ENCODE measurements at places on chromosomes 16 and 17.

GRCh38 chr17:17693253-17694168 is 12.3 kb downstream of the RAI1 start:
- DNase-seq = peak; percentile 78

DNA sequence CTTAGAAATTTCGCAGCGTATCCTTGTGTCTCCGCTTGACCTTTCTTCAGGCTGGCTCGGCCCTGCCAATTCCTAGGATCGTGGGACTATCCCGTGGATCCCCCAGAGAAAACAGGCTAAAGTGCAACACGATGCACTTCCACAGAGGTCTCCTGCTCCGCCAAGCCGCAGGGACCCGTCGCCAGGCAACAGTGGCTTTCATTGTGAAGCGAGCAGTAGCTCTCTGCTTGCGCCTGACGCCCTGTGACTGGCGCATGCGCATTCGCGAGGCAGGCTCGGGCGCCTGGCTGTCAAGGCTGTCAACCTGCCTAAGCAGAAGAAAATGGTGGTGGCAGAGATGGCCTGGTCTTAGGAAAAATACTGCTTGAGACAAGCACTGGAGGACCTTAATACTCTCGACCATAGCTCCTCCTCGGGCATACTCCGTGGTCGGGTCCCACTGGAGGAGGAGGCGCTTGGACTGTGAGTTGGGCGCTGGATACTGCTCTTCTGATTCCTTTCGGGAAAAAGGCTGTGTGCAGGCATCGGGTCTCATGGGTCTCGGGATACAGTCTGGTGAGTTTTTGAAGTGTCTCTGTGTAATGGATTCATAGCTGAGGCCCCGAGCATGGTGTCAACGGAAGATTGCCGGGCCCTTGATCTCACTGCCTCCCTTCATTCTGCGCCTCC is 2336.1 kb downstream of the TP53TG3F start:
- no peak for DNase-seq

DNA sequence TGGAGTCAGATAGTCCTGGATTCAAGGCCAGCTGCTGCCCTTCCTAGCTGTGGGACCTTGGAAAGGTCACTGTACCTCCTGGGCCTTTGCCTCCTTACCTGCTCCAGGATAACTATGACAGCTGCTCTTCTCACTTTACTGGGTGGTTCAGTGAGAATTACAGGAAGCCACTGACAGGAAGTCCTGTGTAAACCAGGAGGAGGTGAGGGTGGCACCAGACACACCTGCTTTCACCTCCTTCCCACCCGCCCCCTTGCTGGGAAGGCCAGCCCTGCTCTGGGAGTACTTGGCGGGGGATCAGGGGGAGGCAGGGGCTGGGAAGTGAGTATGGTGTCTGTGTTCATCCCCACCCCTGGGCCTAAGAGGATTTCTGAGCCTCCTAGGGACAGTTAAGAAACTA is 42.6 kb downstream of the CPNE2 start:
- no peak for DNase-seq

- no peak for DNase-seq
These were observed 1.2 kb downstream of the CAMKK1 start for GRCh38 chr17:3891626-3892094.

GRCh38 chr16:53944025-53944424 is 240.1 kb downstream of the FTO start:
- DNase-seq = no peak

- DNase-seq = peak; percentile 85
These were observed at the start of gene B3GNT9 for GRCh38 chr16:67150833-67151396. Gene B3GNT9, minus strand, starts transcription at chr16:67150998. Its CDS starts 513 bp downstream, at chr16:67150485.

DNA sequence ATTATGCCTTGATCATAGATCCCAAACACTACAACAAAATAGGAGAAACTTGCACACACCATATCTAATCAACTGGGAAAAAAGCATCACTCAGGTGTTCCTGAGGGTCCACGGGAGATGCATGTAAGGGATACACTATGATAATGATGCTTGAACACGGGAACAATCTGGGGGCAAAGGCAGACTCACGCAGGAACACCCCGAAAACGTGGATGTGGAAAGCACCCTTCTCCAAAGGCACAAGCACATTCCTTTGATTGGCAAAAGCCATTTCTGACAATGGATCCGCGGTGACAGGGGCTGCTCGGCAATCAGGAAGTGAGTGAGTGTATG is 1.3 kb downstream of the ZNF652 start:
- DNase-seq = no peak

GRCh38 chr17:32299580-32300164 is 34.0 kb downstream of the RHBDL3 start:
- no peak for DNase-seq

DNA sequence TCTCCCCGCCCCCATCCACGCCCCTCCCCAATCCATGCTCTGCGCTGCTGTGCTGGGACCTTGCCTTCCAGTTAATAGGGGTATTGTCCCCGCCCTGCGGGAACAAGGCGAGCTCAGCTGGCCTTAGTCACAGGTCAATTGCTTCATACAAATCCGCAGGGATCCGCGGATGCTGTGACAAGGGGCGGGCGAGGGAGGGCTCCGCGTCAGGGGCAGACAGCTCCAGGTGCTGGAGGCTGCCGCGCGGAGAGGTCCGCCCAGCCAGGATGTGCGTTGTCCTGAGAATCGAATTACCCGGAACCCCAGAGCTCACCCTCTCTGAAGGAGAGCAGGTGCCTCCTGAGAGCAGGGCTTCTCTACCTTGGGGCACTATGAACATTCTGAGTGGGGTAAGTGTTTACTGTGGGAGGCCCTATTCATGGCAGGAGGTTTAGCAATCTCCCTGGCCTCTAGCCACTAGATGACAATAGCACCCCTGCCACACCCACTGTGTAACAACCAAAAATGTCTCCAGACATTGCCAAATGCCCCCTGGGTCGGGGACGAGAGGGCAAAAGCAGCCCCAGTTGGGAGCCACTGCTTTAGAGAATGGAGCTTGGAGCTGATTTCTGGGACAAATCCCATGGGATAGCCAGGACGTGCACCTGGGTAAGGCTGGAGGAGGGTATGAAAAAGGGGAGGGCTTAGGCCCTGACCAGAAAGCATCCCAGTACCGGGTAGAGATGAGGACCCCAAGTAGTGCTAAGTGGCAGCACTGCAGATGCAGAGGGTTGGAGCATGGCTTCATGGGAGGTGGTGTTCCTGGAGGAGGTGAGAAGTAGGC is 138.2 kb downstream of the CYLD start:
- no peak for DNase-seq

GRCh38 chr17:19781488-19782458 is 33.7 kb upstream of the ALDH3A1 start:
- DNase-seq = no peak

GRCh38 chr16:83227336-83227735 is 580.4 kb upstream of the HSBP1 start:
- DNase-seq = no peak

DNA sequence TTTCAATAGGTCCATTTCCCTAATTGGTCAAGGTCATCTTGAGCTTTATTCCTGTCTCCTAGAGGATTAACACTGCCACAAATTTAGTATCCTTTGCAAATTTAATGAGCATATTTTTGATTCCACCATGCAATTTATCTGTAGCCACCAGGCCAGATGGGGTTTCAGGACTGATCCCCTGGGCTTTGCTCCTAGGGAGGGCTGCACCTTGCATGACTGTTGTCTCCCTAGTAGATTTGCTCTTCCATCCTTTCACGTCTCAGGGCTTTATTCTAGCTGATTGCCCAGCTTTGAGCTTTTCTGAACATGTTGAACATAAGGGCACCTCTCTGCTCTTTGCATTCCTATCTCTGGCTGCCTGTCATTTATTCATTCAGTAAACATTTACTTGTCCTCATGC is 7.7 kb upstream of the KCNH6 start:
- DNase-seq = no peak

GRCh38 chr16:89958068-89958467 is 9.5 kb downstream of the DEF8 start:
- no peak for DNase-seq

DNA sequence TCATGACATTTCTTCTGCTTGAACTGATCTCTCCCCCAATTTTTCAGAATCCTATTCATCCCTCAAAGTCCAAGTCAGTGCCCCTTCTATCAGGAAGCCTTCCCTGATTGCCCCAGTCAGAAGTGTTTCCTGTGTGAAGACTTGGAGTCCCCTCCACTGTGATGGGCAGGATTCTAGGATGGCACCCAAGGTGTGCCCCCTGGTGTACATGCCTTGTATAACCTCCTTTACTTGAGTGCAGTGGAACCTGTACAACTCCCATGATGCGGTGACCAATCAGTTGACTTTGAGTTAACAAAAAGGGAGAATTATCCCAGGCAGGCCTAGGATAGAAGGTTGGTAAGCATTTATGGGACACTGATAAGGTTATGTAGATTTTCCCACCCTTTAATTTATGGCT is 23.4 kb downstream of the MYH13 start:
- no peak for DNase-seq

GRCh38 chr17:57269598-57270255 is 13.4 kb downstream of the MSI2 start:
- no peak for DNase-seq

DNA sequence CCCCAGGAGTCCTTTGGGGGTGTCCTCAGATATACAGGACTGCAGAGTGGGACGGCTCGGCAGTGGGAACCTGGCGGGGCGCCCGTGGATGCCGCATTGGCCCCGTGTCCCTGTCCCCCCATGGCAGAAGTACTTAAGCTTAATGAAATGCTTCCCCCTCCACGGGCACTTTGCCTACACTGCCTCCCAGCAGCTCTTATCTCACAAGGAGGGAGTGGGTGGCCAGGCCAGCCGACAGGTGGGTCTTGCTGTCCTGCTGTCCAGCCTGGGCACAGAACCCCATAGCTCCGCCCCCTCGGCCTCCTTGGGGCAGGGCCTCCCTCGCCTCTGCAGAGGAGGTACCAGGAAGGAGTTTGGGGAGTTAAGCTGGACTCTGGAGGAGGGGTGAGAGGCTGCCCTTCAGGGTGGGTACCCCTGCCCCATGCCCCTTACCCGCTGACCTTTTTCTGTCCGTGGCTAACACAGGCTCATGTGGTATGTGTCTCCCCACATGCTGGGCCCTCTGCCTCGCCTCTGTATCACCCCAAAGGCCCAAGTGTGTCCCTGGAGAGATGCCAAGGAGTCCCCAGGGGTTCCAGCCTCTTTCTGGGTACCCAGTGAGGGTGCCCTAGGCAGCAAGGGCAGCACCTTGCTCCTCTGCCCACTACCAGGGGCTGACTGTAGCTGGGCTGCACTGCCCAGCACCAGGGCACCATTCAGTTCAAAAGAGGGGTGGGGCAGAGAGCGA is 8.7 kb downstream of the THRA start:
- peak; percentile 87 for DNase-seq

GRCh38 chr16:84068041-84068440 is 25.4 kb upstream of the SLC38A8 start:
- DNase-seq = peak; percentile 52

DNA sequence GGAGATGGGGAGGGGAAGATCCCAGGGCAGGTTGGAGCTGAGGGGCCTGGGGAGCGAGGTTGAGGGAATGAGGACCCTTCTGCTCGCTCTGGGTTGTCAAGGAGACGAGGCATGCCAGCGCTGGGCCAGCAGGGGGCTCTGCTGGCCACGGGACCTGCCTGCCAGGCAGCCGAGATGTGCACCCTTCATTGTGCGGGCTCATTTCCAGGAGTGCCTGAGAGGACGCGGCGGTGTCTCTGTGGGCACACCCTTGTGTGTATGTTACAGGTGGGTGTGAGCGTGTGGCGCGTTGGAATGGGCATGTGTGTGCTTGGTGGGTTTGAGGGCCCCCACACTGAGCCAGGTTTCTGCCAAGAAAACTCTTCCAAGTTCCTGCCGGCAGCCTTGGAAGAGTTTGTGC is 15.9 kb downstream of the ARHGAP23 start:
- no peak for DNase-seq

GRCh38 chr17:22460461-22461063 is 768.2 kb downstream of the KCNJ18 start:
- no peak for DNase-seq

DNA sequence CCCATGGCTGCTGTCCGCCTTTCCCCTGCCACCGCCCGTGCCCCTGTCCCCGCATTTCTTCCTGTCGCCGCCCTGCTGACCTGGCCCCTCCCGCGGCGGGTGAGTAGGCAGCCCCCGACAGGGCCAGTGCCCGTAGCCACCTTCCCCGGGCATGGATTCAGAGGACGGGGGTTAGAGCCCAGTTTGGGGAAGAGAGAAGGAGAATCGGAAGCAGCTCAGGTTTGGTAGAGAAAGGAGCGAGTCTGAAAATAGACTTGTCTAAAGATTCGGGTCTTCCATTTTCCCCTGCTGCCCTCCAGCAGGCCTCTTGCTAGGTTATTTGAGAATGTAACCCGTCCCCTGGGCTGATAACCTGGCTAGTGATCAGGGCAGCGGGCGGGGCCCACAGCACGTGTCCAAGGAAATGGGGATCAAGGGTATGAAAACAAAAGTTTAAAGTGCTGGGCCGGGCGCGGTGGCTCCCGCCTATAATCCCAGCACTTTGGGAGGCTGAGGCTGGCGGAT is 7.9 kb upstream of the CLDN9 start:
- DNase-seq = no peak

DNA sequence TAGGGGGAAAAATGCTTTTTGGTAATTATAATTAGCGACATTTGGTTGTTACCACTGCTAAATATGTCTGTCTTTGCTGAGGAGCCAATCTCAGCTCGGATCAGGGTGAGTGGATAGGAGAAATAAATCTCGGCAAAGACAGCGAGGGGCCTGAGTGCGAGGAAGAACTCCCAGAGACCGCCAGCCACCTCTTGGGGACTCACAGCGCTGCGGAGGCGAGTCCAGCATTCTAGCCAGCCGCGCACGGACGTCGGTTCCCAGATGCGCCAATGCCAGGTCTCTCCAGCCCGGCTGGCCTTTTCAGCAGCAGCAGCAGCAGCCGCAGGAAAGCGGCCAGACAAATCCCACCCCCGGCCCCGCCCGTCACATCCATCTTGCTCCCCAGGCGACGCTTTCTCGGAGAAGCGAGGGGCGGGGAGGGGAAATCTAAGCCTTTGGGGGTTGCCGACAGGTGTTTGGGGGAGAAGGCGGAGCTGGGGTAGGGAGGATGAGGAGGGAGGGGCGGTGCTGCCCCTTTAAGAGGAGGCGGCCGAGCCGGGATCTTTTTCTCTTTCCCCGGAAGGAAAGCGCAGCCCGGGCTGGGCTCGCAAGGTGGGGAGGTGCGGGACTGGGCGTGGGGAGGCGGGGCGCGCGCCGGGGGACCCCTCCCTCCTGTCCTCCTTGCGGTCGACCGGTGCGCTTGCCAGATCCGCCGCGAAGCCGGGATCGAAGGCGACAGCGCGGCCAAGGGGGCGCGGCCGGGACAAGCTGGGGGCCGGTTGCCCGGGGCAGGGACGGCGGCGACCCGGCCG is at the start of gene ITGA3:
Gene ITGA3, plus strand, starts transcription at position 685 of the 791 bp plus-strand sequence. CDS start 330 bp downstream, outside the sequence.
- DNase-seq = peak; percentile 92

DNA sequence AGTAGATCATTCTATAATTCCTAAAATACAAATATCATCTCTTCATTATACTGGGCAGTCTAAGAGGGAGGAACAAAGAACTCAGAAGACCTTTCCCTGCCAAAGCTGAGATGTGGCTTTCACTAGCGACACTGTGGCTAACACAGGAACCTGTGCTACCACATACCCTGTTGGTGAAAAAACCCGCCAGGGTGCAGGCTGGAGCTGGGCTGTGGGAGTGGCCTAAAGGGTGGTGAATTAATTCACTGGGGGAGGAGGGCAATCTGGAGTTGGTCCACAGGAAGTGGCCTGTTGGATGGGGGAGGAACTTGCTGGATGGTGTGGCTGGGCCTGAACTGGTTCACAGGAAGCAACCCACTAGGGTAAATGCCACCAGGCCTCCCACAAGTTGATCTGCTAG is 7.4 kb downstream of the ZNF594 start:
- no peak for DNase-seq

GRCh38 chr17:19248151-19248927 is 11.2 kb downstream of the EPN2 start:
- no peak for DNase-seq

Measured in coronary artery (tissue), 2 donors.